C1 segment of cervical spinal cord (tissue), 14 donors: ENCODE measurements at places on chromosomes 4 and X.

DNA sequence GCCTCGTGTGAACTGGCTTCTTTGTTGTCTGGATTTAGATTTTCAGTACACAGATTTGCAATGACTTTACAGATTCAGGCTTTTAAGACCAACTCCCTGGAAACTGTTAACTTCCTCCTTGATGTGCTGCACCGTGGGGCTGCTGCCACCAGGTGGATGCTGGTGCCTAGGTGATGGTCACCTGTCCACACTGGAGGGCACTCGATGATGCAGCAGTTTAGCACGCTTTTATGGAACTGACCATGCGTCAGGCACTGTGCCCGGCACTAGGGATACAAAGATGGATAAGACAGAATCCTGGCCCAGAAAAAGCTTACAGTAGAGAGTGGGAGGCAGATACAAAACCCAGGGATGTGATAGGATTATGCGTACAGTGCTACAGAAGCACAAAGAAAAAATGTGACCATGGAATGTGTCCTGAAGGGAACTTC is 180.7 kb downstream of the CEP135 start:
- no peak for DNase-seq

DNA sequence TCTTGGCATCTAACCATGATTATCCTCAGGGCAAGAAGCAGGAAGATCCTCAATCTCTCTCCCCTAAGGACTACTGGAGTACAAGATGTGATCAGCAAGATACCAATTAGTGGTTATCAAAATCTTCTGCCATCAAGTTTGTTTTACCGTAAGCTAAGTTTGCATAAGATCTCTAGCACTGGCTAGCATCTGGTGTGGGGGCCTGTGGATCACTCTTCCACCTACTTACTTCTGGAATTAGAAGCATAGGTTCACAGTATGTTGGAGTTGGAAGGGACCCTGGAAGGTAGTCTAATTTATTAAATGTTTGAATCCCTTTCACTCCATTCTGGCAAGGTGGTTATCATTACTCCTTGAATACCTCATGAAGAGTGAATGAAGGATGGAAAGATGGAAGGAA is 93.3 kb upstream of the BANK1 start:
- DNase-seq: no peak

DNA sequence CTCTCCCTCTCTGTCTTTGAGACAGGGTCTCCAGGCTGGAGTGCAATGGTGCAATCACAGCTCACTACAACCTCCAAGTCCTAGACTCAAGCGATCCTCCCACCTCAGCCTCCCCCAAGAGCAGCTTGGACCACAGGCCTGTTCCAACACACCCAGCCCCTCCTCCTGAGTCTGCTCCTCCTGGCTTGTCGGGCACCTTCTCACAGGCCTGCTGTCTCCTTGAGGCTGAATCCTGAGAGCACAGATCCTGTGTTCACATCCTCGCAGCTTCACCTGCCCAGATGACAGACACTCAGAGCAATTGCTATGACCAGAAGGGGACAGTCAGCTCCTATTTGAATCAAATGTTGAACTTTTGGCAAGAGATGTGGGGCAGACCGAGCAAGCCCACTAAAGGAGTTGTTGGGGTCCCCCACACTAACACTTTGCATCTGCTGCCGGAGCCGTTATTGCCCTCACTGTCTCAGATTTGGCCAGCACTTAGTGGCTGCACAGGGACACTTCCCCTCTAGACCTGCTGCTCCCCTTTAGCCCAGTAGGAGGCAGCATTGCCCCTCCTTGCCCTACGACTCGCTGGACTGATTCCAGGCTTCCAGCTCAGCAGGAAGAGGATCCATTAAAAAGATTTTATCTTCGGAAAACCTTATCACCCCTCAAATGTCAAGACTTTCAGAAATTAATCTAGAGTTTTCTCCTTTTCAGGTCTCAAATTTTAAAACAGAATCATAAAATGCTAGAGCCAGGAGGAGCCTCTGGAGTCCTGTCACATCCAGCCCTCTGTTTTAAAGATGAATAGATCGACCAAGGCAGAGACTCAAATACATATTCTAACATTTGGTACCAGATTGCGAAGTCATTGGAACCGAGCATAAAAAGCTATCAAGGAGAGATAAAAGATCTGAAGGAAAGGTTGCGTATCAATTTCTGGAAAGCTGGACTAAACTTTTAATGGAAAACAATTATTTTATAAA is 113.7 kb downstream of the USP46 start:
- DNase-seq: no peak

DNA sequence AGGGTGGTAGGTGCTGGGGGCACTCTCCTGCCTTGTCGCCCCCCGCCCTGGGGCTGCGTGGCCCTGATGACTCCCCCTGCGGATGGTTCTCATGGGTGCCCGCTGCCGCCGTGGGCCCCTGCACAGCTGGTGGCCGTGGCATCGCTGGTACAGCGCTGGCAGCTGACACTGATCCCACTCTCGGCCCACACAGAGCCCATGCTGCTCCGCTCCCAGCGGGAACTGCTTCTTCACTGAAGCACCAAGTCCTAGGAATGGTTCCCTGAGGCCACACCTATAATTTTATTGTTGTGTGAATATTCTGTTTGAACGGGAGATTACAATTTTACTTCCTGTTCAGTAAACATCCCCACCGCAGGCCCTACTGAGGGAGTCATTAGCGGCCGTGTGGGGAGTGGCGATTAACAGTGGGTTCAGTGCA is 138.6 kb upstream of the NKX1-1 start:
- DNase-seq: no peak

DNA sequence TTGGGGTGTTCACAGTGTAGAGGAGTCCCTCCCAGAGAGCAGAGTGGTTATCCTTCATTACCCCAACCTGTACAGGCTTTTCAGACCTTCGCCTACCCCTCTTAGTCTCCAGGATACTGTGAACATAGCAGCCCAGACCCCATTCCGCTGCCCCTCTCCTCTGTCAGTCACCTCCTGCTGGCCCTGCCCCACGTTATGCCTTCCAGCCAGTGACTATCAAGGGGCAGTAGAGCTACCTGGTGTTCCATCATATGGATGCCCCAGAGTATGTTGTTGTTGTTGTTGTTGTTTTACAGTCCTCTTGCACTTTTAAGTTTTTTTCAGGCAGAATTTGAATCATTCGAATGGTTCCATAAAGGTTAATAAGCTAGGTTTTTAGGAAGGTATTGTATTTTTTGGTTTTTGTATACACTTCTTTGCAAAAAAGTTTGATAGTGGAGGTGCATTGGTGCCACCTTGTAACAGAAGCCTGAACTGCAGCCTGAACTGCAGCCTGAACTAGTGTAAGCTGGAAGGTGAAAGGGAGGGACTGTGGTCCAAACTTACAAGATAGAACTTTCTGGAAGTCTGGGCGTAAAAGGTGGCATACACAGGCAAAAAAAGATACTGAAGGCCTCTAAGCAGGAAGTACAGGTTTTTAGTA is 101.4 kb upstream of the RAB40AL start:
- DNase-seq: no peak

GRCh38 chrX:24332878-24333277 is 19.0 kb upstream of the SUPT20HL2 start:
- DNase-seq: no peak

DNA sequence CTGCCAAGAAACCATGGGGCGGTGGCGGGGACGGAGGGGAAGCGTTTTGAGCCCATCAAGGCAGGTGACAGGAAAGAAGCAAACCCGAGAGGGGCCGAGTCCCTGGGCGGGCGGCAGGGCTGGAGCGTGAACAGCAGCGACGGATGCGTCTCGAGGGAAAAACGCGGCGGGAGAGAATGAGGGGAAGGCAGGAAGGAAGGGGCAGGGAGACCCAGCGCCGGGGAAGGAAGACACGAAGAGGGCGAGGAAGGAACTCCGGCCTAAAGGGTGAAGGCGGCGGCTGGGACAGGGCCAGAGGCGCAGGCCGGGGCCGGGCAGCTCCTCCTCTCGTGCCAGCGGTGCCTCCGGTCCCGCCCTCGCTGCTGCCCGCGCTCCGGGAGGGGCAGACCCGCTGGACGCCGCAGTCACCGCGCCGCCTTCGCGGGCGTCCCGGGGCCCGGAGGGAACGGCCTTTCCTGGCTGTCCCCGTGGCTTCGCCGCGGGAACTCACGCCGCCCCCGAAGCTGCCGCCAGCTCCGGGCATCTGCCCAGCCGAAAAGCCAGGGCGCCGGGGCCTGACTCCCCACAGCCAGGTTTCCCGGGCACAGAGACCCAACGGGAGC is 751 bp upstream of the RGS12 start:
- DNase-seq: no peak

GRCh38 chr4:81745050-81745449 is 273.3 kb upstream of the RASGEF1B start:
- DNase-seq: no peak

DNA sequence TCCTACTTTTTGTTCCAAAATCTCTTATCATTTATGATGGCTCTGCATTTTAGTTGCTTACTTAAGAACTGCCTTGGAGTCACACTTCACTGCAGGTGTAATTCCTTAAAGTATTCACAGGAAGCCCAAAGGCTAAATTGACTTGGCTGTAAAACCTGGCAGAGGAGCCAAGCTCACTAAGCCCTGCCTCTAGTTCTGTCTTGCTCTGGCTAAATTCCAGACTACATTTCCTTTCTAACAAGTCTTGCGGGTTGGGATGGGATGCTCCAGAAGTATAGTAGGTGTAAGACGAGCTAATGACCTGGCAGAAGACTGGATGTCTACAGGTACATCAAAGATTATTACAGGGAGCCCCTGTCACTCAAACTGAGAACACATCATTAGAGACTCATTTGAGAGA is 924.0 kb upstream of the INTU start:
- DNase-seq: no peak

DNA sequence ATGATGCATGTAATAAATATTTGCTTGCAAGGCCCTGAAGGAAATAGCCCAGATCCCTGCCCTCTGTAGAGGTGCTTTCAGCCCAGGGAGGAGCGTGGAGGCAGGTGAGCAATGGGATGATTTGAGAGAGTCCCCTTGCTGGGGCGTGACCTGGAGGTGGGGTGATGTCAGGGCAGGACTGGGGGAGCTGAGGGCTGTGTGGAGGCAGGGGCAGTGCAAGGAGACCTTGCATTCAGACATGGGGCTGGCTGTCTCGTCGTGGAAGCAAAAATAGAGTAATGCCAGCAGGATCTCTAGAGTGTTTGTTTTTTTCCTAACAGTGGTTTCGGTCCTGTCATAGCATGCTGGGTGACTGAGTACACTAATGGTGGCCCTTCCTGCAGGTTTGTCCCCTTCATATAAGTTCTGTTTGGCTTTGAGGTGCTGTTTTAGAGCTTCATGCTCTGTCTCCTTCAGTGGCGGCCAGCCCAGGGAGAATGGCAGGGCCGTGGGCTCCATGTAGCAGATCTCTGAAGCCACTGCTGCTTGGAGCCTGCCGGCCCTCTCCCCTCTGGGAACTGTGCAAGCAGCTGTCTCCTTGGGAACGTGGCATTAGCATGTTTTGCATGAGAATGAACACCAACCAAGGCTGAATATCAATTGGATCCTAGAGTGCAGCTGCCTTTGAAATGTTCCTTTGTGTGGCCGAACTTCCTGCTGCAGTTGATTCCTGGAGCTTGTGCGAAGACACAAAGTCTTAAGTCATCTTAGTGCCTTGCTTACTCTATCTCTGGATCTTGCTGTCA is 39.3 kb upstream of the CLDN34 start:
- peak; percentile 15 for DNase-seq

GRCh38 chr4:182842104-182842600 is 75.0 kb downstream of the DCTD start:
- DNase-seq: no peak

DNA sequence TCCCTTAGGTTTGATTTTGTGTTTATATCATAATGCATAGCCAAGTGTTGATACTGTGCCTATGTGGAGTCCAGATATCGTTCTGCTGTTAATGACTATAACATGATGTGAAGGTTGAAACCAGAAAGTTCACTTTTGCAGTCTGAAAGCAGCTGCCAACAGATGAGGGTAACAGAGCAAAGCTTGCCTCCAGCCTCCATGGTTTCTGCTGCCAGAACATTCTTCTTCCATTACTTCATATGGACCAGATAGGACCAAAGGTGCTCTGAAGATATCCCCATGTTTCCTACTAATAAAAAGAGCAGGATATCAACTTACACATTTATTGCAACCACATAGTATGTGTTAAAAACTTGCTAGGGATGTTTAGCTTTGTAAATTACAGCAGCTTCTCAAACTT is 394.1 kb downstream of the SPRY1 start:
- DNase-seq: no peak

DNA sequence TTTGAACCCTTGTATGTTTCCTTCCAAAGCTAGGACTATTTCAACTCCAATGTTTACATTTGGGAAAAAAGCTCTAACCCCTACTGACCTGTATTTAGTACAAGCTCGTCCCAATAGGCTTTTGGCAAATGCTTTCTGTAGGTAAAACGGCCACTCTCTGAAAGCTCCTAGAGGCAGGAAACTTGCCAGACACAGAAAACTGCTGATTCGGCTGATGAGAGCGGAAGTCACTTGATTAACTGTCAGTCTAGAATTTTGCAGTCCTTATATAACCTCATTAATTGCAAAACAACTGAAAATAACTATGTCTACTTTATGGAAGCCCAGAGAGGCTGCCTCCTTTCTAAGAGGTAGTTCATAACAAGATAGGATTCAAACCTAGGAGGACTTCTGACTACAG is 108.1 kb downstream of the TSPAN7 start:
- DNase-seq: no peak
